ENCODE measurements at places on chromosomes 2 and 18. TPM values are rescaled to one million over a fixed set of nuclear protein-coding genes. Genes with fewer than 3 reads are reported as not detected.

FAM124B gene
- total RNA-seq: not detected

KCNG2 gene
- total RNA-seq: not detected

LOXL3 gene
- total RNA-seq: 1.4 TPM

LAMA3 gene
- total RNA-seq: 0.17 TPM

ERBB4 gene
- total RNA-seq: not detected

BMP10 gene
- not detected for total RNA-seq

PLEKHH2 gene
- total RNA-seq: 0.70 TPM

CKAP2L gene
- 23.0 TPM for total RNA-seq

GAD1 gene
- 0.55 TPM for total RNA-seq

All from activated CD8-positive, alpha-beta memory T cell treated with anti-CD3 and anti-CD28 coated beads for 36 hours (primary cell).